ENCODE measurements at places on chromosomes 6 and 20.

DNA sequence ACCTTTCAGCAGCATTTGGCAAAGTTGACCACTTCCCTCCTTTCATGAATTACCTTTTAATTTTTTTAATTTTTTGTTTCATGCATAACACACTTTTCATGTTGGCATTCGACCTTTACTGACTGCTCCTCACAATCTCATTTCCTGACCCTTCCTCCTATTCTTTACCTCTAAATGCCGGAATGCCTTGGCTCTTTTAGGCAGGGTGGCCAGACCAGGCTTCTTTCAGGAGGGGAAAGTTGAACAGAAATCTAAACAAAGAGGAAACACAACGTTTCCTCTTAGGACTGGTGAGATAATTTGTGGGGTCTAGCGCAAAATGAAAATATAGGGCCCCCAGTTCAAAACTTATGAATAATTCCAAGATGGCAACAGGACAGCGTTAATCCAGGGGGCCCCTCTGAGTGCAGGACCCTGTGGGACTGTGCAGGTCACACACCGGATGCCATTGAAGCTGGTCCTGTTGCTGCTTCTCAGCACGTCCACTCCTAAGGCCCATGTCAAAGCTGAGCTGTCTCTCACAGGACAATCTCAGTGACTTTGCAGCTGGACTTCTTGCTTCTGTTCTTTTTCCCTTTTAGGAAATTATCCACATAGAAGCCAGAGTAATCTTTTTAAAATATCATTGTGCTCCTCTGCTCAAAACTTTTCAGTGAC is 313.8 kb downstream of the HDGFL1 start:
- DNase-seq, result no peak

DNA sequence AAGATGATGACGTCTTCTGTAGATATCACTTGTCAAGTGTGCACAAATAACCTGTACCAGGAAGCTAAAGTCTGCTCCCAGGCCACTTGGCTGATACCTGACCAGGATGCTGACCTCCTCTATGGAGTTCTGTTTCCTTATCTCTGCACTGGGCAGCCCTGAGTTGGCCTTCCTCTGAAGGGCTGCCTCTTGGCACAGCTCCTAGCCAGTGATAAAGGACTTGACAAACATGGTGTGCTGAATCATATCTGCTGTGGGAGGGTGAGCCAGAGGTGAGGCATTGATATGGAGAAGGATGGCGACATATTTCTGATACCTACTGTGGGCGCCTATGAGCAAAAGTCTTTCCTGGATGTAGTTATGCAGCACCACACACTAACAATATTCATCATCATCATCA is 32.8 kb upstream of the FOXA2 start:
- no peak for DNase-seq

DNA sequence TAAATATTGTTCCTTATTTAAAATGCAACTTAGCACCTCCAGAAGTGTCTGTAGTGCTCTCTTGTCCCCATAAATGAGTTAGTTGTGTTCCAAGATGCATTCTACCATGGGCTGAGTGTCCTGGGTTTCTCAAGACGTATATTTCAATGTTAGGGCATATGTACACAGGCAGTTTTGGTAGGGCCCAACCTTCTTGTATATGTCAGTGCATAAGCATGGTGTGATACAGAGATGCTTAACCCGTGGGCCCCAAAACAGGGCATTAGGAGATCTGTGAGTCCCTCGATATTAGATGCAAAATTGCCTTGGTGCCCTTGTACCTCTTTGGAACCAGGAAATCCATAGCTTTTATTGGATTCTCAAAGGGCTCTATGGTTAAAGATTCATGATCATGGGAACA is 91.5 kb upstream of the HIVEP1 start:
- no peak for DNase-seq

GRCh38 chr6:137767911-137768690 is 99.0 kb upstream of the TNFAIP3 start:
- DNase-seq, result no peak

DNA sequence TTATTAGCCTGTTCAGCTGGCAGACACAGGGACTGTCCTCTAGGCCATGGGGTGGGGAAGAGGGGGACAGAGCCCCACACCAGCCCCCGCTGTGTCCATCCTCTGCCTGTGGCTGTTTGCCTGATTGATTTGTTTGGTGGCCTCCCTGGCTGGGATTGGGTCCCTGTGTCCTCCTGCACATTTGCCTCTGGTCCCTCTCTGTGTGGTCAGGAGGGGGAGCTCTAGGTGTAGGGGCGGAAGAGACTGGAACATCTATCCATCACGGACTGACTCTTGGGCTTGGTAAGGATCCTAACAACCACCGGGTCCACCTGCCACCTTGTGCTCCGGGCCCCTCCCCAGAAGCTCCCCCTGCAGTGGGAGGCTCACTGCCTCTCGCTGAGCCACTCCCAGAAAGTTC is 38.4 kb upstream of the CCDC167 start:
- no peak for DNase-seq

DNA sequence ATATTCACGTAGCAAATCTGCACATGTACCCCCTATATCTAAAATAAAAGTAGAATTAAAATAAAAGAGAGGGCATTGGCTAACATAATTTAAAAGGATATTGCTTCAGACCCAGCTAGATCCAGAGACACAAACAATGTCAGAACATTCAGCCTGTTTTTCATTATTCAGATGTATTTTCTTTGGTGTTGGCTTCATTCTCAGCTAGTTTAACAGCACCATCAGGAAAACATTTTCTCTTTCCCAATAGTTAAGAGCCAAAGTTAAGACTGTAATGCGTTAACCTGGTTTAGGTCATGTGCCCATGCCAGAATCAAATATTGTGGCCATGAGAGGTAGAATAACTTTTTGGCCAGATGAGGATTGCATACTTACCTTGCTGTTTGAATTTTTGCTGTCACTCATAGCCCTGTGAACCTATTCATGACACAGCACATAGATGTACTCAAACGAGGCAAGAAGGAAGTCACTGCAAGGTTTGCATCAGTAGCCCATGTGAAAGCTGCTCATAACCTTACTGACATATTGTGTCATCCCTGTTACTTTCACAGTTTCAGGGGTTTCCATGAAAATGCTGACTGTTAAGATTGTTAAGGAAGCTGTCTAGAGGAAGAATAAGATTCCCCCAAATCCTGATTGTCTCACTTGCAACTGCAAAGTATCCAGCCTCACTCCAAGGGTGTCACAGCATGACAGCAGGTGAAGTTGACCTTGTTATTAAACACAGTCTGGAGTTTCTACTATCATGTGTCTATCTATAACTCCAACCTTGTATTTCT is 233.1 kb downstream of the PACRG start:
- no peak for DNase-seq

DNA sequence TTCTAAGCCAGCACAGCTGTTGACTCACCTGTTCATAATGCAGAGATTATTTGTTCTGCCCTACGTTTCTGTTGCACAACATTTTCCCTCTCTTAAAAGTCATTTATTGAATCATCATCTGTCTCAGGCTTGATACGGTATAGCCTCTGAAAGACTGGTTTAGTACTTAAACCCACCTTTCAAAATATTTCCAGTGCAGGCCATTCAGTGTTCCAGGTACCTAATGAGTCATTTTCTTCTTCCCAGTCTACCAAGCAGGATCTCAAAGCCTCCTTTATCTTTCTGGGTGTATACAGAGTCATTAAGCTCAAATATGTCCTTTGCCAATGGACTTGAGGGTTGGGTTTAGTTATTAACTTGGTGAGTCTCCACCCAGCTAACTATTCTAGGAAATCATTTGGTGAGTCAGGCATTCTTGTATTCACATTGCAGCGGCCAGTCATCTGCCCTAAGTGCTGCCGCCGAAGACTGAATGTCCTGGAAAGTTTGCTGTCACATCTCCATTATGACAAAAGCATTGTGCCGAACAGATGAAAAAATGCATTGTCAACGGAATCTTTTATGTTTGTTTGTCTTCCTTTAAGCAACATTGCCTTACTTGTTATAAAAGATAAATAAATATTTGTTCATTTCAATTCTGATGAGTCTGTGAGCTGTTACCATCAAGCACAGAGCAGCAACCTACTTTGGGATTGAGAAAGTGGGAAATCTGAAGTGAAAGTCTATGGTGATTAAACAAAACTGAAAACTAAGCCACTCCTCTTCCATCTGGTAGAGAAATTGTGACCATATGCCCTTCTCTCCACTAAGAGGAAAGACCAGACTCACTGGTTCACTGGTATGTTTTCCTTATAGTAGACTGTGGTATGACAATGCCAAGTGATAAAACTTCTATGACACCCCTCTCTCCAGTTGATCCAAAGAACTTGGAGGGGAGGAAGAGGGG is 14.3 kb upstream of the FAM135A start:
- peak; percentile 45 for DNase-seq

DNA sequence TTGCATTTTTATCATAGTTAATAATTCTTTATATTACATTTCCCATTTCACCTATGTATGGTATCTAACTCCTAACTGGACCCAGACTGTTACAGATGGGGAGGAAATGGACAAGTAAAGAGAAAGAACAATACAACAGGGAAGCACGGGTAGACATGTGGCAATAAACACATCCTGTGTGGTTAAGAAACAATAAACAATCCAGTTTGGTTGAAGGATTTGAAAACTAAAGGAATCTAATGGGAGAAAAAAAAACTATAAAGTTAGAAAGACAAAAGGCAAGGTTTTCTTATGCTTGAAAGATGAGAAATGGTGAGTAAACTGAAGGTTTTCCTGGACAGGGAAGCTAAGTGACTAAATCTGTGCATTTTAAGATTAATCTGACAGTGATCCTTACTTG is 34.9 kb upstream of the ALDH8A1 start:
- no peak for DNase-seq

GRCh38 chr6:101083533-101084175 is 202.5 kb upstream of the ASCC3 start:
- DNase-seq, result no peak

DNA sequence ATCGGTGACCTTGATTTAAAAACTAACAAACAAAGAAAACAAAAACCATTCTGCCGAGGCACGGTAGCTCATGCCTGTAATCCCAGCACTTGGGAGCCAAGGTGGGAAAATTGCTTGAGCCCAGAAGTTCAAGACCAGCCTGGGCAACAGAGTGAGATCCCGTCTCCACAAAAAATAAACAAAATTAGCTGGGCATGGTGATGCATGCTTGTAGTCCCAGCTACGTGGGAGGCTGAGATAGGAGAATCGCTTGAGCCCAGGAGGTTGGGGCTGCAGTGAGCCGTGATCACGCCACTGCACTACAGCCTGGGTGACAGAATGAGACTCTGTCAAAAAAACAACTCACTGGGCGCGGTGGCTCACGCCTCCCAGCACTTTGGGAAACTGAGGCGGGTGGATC is 48.2 kb upstream of the TFAP2A start:
- no peak for DNase-seq

- DNase-seq, result no peak
Measured at GRCh38 chr6:37317312-37318038, 36.3 kb upstream of the RNF8 start.

- no peak for DNase-seq
Measured at GRCh38 chr6:107716688-107717089, 107.4 kb downstream of the SCML4 start.

DNA sequence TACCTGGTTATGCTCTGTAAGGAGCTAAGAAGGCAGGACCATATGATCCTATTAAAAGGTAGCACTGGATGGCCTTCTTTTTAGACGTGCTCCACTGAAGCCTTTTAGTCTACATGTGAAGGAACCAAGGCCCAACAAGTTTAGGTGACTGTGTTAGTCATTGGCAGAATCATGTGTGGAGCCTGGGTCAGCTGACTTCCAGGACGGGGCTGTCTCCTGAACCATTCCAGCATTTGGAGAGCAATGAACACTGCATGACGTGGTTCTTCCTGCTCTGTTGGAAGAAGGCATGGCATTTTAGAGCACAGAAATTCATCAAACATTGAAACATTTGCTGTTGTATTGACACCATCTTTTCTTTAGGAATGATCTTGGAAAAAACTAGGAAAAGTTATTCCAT is 87.8 kb upstream of the TIAM2 start:
- no peak for DNase-seq

GRCh38 chr20:24049081-24049480 is 60.5 kb upstream of the GGTLC1 start:
- DNase-seq, result no peak

- DNase-seq, result no peak
Measured at GRCh38 chr6:114312931-114313330, 29.9 kb downstream of the HS3ST5 start.

DNA sequence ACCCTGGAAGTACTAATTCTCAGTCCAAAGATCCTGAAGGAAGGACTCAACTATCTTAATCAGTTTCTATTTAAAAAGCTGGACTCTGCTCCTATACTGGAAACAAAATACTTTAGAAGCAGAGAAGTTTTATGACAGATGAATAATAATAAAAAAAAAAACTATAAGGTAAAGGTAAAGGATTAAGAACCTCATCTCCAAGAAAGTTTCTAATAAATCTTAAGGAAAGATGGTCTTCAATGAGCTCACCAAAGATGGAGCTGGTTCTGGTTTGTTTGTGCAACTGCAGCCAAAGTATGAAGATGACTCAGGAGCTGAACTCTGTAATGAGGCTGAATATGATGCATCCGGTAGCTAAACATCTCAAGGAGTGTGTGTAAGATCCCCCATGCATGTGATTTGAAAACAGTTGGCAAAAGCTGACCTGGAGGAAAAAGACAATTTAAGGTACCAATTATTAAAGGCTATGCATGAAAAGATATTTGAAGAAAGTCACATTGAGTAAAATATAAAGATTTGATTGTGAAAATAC is 25.2 kb downstream of the MED23 start:
- DNase-seq, result no peak

DNA sequence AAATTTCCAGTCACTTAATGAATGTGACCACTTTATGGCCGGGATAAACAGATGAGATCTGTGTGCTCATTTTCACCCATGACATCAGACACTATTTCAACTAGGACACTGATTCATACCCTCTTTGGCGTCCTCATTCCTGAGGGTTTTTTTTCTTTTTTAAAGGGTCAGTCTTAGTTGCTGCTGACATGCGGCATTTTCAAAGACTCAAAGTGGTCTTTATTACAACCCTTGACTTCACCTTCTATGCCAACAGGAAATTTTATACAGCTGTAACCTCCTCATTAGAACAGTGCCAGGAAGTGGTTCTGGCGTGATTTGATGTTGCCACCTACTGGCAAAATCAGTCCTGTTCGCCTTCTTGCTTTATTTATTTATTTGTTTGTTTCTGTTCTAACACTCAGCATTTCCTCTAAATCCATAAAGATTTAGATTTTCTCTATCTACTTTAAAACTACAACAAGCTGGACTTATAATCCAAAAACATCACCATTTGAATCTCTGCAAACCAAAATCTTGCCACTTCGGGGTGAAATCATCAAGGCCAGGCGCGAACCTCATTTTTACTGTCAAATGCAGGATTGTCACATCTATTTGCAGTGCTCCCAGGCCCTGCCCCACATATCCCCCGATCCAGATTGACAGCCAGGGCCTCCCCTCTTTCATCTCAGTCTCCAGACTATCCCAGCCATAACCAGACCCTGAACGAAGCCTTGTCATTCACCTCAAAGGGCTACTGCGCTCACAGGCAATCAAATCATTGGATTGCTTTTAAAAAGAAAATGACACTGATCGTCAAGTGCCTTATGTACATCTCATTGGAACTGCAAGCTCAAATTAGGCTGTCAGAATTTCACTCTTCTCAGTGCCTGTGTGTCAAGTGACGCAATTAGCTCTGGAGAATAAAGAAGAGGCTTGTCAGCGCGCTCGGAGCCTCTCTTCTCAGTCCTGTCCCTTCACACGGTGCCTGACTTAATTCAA is 77.5 kb downstream of the C6orf118 start:
- DNase-seq, result no peak

All from heart left ventricle (tissue), 16 donors.